ENCODE measurements at places on chromosomes 12 and 14.

DNA sequence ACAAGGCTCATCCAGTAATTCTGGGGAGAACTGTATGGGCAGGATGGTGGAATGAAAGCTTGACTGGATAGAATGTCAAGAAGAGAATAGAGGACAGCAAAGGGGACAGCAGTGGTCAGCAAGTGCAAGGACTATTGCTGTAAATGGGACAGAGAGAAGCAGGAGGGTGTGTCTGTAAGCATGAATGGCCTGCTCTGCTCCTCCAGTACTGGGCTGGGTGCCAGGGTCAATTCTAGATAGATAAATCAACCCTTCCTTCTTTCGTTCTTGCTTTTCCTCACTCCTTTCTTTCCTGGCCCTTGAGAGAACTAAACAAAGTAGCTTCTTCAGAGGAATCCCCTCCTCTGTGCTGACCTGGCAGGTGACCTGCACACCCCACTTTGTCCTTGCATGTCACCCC is 1019.2 kb downstream of the BCL11B start:
- no peak for DNase-seq

DNA sequence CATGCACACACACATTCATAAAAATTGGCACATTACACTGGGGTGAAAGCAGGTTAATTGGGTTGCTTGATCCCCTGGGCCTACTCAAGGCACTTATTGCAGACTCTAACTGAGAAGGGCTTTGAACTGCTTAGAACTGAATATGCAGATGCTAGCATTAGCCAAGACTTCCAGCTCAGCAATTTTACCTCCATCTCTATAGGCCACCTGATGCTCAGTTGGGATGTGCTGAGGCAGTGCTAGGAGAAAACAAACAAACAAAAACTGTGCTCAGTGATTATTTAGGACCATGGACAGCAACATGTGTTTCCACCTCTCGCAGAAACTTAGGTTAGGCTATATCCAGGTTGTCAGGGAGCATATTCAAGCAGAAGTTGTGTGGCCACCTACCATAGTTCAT is 124.8 kb upstream of the WSCD2 start:
- no peak for DNase-seq

- no peak for DNase-seq
These were observed 122.9 kb upstream of the RAP1B start for GRCh38 chr12:68487721-68488309.

DNA sequence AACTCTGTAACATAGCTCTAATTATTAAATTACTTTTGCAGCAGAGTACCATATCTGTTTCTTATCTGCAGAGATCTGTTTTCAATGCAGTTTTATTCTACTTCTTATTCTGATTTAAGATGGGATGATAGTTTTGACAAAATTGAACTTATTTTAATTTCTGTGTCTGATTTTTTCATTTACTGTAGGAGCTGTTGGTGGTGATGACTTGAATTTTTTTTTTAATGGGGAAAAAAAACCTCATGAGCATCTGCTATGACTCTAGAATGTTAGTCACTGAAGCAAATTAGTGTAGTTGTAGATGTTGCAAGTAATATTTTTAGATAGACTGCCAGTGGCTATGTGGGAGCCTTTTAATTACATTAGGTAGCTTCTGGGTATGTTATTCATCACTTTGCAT is 23.4 kb downstream of the DNM1L start:
- no peak for DNase-seq
